ENCODE measurements at places on chromosomes 7 and 10.

GRCh38 chr7:158051776-158052175 is 535.8 kb downstream of the PTPRN2 start:
- no peak for DNase-seq

- no peak for DNase-seq
These were observed 59.9 kb upstream of the BTRC start for GRCh38 chr10:101294109-101294508.

DNA sequence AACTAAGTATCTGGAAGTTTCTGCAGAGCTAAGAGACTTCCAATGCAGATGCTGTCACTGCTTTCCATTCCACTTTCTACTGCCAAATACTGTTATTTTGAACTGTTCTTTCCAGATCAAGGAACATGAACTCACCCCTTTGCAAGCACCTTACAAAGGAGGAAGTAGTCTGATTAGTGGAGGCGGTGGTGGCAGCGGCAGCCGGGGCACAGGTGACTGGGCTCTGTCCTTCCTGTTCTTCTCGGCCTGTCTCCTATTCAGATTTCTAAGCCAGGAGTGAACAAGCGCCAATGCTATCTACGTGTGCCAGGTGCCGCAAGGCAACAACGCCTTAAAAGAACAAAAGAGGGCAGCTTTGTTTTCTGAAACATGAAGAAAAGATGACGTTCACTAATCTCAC is 44.9 kb downstream of the BEND7 start:
- DNase-seq = no peak

GRCh38 chr7:108294595-108294994 is 161.6 kb downstream of the NRCAM start:
- DNase-seq = no peak

DNA sequence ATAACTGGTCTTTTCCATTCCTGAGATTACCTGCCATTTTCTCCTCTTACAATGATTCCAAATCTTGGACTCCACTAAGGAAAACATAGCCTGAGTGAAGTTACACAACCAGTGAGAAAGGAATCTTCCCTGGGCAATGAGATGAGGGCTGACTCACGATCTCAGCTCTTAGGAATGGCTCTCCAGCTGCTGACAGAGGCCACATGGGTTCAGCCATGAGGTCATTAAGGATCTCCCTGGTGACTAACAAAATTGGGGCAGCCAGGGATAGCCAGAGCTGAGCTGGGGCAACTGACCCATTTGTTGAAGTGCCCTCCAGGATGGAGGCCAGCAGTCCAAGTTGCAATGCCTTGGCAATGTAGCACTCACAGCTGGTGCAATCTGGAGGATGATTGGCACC is 78.7 kb upstream of the MKLN1 start:
- peak; percentile 98 for DNase-seq

DNA sequence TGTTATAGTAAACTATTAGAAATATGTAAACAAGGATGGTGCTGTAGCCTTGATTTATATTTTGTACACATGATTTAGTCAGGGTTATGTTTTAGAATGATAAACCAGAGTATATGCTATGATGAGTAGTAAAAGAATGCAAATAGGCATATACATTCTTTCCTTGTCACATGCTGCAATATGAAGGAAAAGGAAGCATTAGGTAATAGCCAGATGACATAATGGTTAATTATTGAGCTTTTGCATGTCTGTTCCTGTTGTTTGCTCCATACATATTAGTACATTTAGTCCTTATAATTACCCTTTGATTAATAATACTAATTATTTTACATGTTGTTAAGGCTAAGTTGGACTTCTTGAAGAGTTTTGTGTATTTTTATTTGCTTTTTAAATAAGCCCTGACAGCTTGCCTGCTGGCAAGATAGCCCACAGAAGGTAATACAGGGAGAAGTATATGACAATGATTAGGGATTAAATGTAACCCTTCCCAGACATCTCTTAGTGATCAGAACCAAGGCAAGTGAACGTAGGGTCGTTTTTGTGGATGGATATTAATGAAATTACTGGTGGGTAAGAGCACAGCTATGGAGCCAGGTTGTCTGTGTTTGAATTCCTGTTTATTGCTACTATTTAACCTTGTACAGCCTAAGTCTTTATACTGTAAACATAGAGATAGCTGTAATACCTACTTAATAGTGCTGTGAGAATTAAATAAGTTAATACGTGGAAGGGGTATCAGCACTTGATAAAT is 68.4 kb downstream of the PHTF2 start:
- peak; percentile 49 for DNase-seq

- no peak for DNase-seq
These were observed 176.0 kb downstream of the SKAP2 start for GRCh38 chr7:26688388-26688787.

DNA sequence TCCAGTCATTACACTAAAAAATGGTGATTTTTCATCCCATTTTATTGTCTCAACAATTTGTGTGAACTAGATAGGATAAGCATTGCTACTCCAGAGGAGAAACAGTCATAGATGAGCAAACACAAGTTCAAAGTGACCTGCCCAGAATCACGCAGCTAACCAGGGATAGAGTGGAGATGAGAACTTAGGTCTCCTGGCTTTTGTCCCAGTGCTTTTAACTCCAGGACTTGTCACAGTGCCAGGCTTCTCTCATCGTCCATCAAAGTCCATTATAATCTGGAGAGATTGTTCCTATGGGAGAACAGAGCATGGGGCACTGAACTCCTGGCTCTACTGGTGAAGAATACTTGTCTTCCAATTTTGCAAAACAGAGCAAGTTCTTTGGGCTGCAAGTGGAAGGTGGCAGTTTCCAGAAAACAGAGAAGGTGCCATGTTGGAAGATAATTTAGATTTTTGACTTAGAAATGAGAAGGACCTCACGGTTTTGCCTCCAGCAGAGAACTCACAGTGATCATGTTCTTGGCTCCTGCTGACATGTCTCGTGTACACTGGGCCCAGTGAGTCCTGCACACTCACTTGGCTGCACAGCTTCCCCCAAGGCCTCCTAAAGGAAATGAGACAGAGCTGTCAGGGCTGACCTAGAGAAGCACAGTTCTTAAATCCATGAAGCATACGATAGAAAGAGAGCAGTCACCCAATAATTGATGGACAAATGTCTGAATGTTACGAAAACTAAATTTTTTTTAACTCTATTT is 322.9 kb upstream of the NRP1 start:
- peak; percentile 70 for DNase-seq

DNA sequence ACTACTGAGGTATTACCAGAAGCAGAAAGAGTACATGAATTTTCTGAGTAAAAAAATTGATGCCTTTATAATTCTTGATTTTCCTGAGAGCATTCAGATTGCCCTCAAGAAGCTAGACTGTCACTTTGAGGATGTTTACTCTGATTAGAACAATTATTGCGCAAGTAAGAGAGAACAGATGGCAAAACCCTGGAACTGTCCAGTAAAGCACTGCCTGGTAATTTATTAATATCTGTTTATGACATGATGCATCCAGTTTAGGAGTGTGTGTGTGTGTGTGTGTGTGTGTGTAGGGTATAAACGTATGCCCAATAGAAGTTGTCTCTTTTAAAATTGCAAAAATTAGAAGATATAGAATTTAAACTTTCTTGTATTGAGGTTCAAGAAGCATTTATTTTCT is 379.7 kb downstream of the PHTF2 start:
- DNase-seq = peak; percentile 73

- DNase-seq = no peak
These were observed 1.9 kb downstream of the TAS2R40 start for GRCh38 chr7:143223784-143224183.

GRCh38 chr10:90865401-90865800 is 6.4 kb upstream of the RPP30 start:
- peak; percentile 49 for DNase-seq

DNA sequence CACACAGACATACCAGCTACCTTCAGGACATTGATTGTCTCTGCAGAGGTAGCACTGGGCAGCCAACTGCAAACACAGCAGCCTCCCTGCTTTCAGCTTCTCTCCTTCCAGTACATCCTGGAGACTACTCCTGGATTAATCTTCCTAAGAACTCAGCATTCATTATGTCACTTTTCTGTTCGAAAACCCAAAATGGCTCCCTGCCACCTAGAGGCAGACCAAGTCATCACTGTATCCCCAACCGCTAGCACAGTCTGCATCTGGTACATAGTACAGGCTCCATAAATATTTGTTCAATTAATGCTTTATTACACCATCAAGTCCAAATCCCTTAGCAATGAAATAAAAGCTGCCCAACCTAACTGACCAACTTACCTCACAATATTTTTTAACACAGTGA is 5.0 kb upstream of the SEC31B start:
- DNase-seq = no peak

GRCh38 chr7:151304856-151305255 is 36.8 kb upstream of the NUB1 start:
- no peak for DNase-seq

DNA sequence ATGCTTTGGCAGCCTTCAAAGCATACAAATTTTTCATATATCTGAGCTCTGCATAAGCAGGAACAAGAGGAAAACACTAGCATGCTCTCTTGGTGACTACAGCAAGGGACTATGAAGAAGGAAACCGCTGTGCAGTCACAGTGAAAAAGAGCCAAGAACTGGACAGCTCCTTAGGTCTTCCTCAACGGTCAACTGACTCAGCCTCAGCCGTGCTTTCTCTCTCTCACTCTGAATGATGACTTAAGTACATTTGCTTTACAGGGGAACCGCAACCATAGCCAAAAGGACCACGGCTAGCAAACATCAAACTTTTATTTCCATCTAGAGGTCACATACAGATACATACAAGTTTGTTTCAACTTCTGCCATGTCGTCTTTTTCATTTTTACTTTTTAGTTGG is 69.9 kb downstream of the HYCC1 start:
- DNase-seq = peak; percentile 94

GRCh38 chr7:91140286-91140685 is 123.9 kb upstream of the FZD1 start:
- no peak for DNase-seq

GRCh38 chr10:75102830-75103673 is 8.4 kb upstream of the SAMD8 start:
- DNase-seq = no peak

- DNase-seq = no peak
These were observed 9.6 kb downstream of the NFKB2 start for GRCh38 chr10:102405108-102405571.

GRCh38 chr7:132685277-132685676 is 109.0 kb upstream of the PLXNA4 start:
- no peak for DNase-seq

GRCh38 chr7:23277359-23277989 is 21.7 kb upstream of the MALSU1 start:
- DNase-seq = peak; percentile 69

DNA sequence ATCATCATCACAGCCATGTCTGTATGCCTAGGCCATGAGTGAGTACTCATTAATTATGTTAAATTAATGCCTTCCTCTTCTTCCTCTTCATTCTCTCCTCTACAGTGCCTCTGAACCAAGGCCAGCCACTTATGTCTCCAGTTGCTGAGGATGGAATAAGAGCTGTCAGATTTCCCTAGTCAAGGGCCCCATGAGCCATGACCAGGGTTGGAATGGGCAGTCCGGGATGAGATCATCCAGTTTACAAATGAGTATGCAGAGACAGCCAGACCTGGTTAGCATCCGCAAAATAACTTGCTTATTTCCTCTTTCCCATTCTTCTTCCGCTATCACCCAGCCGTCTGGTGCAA is 342.7 kb downstream of the GRID1 start:
- no peak for DNase-seq

DNA sequence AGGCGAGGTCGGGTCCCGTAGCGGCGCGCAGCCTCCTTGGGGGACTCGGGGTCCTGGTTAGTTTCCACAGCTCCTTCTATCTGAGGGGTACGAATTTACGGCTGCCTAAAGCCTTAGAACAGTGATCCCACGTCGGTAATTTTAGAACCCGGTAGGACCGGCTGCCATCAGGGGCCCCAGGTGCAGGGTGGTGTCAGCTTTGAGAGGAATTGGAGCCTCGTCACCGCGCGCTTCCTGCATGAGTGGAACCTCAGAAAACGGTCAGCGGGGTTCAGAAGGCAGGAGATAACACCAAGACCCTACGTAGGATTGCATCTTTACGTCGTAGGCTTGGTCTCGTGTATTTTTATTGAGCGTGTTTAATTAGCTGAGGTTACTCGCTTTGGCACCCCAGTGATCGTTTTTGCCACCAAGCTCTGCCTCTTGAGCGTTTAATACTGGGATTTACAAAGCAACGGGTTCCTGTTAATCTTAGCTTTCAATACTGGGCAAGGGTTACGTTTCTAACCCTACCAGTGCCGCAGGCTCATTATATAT is 443 bp downstream of the RNF32 start:
- DNase-seq = peak; percentile 45

GRCh38 chr7:19749658-19750057 is 23.8 kb downstream of the TMEM196 start:
- no peak for DNase-seq

GRCh38 chr10:62763155-62763554 is 41.4 kb upstream of the ADO start:
- DNase-seq = no peak

DNA sequence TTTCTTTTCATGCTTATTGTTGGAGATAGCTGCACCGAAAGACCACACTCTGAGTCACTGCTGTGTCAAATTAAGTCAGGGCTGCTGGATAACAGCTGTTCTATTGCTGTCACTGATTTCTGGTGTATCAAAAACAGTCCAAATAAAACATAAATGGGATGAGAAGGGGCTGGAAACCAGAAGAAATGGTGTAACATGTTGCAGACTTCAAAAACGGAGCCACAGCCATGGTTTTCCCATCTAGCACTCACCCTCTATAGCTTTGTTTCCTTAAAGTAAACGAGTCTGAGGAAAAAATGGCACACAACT is 103.3 kb upstream of the DIP2C start:
- peak; percentile 52 for DNase-seq

- DNase-seq = peak; percentile 38
These were observed 7.0 kb upstream of the GBX1 start for GRCh38 chr7:151174246-151175046.

DNA sequence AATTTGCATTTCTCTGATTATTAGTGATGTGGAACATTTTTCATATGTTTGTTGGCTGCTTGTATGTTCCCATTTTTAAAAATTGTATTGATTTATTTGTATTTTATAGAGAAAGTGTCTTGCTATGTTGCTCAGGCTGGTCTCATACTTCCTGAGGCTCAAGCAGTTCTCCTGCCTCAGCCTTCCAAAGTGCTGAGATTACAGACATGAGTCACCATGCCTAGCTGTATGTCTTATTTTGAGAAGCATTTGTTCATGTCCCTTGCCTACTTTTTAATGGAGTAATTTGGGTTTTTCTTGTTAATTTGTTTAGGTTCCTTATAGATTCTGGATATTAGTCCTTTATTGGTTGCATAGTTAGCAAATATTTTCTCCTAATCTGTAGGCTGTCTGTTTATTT is 214.2 kb upstream of the KAT6B start:
- DNase-seq = peak; percentile 52

- DNase-seq = peak; percentile 92
These were observed 41.9 kb downstream of the MET start for GRCh38 chr7:116713918-116714317.

GRCh38 chr10:74987339-74988053 is 124.0 kb upstream of the SAMD8 start:
- peak; percentile 74 for DNase-seq

- DNase-seq = peak; percentile 98
These were observed 1.7 kb downstream of the CREB3L2 start for GRCh38 chr7:138000081-138000701.
